Fibroblast of gingiva (primary cell): ENCODE measurements at places on chromosomes 1 and 21.

- no peak for DNase-seq
Measured at GRCh38 chr1:167805041-167805556, 83.3 kb downstream of the MPZL1 start.

- no peak for DNase-seq
Measured at GRCh38 chr21:14773777-14774345, 227.7 kb upstream of the SAMSN1 start.

- DNase-seq = peak; percentile 91
Measured at GRCh38 chr1:53739109-53739681, at the start of gene GLIS1. GLIS1 (minus strand) TSS chr1:53739164; CDS start chr1:53738064, 1,100 bp downstream.

DNA sequence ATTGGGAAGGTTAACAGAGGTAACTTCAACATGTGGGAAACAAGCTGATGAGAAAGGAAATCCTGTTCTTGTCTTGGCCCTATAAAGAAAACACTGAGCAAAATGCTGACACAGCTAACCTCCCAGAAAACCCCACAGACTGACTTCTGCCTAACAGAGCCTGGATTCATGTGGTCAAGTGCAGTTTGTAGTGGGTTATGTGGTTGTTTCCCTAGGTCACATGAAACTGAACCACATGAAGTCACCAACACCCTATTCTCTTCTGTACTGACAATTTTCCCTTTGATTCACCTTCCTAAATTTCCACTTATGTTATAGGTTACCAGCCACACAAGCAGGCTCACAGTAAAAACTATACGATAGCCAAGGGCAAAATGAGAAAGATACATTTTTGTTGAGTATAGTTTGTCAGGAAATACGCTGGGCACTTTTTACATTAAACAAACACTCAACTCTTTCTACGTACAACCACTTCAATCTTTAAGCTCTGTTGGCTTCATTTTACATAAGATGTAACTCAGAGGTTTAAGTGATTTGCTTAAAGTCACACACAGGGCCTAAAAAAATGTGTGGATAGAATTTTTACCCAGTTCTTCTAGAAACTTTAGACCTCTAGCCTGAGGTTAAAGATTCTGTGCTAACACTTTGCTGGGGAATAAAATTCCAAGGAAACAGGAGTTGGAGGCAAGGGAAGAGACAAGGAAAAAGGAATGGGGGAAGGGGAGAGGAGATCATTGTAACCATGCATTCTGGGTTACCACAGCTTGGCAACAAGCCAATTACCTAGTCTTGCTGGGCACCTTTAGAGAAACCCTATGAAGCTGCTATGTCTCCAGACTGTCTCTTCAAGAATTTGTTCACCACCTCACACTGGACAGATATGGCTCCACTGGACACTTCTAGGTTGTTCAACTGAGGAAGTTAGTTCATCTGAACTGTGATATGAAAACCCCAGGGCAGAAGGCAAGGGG is 601.6 kb upstream of the USP24 start:
- no peak for DNase-seq

DNA sequence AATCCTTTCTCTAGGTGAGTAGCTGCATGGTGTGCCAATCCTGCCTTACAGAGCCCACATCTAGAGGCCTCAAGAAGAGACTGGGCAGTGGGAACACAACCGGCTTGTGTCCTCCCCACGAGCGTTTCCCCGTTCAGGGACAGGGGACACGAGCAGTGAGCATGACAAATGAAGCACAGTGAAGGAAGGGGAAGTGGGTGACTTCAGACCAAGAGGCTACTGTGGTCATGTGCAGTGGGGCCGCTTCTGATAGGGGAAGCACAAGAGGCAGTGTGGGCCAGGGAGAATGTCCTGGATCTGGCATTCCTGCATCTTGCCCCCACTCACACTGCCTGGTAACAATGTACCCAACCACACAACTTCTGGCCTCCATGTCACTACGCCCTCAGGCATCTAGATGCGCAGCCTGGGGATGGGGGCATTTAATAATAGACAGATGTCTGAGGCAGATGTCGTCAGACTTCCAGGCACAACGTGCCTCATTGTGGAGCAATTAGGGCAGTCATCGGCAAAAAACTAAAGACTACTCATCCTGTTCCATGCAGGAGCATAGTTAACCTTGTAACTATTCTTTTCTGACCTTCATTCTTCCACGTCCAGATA is 155.6 kb upstream of the NBPF11 start:
- DNase-seq = no peak

DNA sequence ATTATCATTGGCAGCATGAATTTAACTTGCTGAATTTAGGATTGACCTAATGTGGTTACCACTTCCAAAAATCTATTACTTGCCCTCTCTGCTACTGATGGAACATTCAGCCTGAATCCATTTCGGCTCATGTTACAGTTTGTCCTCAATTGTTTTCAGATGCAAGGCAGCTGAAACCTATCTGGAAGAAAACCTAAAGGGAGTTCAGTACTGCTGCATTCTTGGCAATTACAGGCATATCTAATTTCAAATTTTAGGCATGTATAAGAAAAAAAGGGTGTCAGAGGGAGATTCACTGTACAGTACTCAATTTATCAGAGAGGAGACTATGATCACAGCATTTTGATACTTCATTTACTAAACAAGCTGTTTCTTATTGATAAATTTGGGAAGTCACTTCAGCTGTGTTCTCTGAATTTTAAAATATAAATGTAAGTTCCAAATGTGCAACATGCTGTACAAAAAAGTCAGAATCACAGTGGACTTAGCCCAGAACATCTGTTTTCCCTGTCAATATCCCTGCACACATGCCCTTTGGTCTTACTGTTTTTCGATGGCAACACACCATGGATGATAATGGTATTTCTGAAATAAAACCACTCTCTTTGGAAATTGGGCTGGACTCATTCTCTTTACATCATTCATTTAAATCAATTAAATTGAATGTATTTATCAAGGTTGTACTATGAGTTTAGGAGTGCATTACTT is 651.6 kb upstream of the ADGRL4 start:
- peak; percentile 88 for DNase-seq

DNA sequence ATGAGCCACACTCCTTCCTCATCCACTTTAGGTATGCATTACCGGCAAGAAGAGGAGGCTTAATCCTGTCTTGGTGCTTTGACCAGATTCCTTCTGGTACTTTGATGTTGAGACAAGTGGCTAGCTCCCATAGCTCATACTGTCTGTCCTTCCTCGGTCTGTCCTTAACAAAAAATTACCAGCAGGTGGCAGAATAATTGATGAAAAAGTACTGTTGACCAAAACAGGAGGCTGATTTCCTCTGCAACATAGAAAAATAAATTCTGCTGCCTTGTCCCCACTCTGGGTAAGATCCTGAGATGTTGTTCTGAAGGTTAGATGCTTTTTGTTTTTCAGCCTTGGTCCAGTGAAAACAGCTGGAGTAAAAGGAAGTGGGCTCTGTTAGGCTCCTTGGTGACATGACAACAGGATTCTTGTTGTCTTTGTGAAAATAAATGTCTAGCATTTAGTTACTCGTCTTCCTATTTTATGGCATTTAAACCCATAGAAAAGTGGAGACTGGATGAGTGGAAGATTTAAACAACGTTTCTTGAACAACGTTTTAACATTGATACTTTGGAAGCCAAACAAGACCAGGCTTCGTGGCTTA is 11.2 kb upstream of the HJV start:
- peak; percentile 41 for DNase-seq

GRCh38 chr1:196078691-196079090 is 529.5 kb downstream of the KCNT2 start:
- DNase-seq = peak; percentile 19

- DNase-seq = no peak
Measured at GRCh38 chr1:189970331-189971230, 507.1 kb downstream of the BRINP3 start.

DNA sequence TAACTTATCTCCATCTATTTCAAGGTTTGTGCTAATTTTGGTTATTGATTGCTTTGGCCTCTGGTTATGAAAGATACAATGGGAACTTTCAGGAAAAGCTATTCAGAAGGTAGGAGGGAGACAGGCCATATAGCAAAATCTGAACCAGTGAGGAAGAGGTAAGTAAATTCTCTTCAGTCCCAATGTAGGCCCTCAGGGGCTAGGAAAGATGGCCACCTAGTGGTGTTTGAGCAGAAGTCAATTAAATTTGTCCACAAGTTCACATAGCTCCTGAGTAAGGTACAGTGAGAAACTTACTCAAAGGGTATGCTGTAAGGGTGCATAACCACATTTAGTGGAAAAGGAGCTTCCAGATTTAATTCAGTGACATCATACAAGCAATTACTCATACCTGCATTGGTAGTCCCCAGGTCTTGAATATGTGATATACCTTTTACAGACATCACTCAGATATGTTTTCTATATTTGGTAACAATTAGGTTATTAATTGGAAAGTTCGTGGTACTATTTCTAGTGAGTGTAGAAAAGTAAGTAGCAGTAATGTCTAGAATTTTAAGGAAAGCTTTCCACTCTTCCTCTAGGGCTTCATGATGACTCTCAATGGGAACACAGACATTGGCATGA is 21.4 kb upstream of the FMO1 start:
- DNase-seq = peak; percentile 73

GRCh38 chr1:90925928-90926869 is 95.6 kb downstream of the ZNF644 start:
- DNase-seq = no peak

DNA sequence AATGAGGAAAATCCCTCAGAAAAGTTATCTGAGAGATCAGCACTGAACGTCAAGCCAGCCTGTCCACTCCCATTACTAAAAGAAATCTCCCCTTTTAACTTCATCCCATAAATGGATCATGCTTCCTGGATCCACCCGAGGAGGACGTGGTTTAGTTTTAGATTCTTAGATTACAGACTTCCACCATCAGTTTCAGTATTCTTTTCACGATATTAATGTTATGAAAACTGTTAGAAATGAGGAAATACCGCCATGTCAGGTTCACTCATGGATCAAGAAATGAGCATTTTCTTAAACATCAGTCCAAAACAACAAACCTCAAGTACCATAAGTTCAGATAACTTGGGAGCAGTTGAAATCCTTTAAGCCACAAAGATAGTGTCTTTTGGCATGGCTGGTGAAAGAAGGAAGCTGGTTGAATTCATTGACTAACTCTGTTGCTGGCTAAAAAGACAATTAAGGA is 49.8 kb downstream of the NFIA start:
- no peak for DNase-seq

DNA sequence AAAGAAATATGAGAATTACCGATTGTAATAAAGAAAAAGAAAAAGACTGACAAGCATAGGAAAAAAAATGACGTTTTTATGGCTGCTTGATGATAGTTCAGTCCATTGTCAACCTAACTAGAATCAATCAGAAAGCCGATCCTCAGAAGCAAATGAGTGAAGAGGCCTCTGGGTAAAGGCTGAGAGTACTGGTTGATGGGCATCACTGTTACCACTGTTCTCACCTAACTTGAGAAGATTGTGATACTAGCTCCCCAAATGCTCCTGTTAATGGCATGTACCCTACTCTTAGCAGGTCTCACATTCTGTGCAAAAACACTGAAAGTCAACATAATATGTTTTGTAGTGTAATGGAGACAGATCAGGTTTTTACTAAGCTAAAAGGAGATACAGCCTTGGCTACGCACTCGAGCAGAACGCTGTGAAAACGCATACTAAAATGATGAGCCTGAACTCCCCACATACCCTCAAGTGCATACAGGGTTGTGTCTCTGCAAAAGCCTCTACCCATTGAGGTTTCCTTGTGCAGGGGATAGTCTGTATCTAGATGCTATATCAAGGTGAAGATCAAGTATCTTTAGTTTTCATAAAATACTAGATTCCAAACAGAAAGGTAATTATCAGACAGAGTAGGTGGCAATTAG is 554.6 kb downstream of the SMYD3 start:
- DNase-seq = no peak

GRCh38 chr1:168213349-168213748 is 12.5 kb upstream of the SFT2D2 start:
- no peak for DNase-seq

DNA sequence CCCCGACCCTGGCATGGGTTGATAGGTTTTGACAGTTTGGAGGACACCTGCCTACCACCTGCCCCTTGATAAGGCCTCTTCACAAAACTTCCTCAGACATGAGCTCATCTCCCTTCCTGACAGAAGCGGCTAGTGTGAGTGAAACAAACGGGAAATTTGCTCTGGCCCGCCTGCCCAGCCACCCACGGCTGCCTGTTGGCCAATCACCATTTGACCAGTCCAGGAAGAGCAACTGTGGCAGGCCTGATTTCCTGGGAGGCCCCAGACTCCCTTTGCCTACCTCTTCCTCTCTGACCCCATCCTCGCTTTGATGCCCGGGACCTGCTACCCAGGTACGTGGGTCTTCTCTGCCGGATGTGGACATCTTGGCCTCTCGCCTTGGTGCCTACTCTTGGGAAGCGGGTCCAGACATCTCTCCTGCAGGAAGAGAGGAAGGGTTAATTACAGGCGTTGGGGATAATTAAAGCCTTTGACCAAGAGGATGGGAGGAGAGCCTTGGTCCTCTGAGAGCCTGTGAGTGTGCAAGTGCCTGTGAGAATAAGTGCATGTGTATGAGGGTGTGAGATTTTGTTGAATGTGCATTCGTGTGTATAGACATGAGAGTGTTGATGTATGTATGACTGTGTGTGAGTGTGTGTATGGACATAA is 1.1 kb upstream of the EPHA2 start:
- DNase-seq = peak; percentile 17

GRCh38 chr1:206451134-206451686 is 19.1 kb upstream of the IKBKE start:
- no peak for DNase-seq

DNA sequence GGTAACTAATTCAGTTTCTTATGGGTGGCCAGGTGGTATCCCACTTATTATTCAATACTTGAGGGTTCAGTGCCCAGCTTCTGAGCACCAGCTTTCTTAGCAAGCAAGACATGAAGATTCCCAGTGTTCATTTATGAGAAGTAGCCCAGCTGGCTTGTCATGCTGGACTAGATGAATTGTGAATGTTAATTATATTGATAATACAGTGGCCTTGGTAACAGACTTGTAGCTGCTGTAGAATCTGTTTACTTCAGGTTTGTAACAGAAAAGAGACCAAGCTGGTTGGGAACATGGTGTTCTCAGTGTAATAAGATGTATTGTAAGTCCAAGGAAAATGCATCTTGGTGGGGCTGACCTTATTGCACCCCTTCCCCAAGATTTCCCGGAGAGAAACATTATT is 10.1 kb downstream of the AHCYL1 start:
- DNase-seq = no peak

GRCh38 chr1:18947570-18947969 is 8.9 kb downstream of the IFFO2 start:
- DNase-seq = no peak

- peak; percentile 14 for DNase-seq
Measured at GRCh38 chr1:221418346-221418745, 323.5 kb downstream of the DUSP10 start.

- peak; percentile 100 for DNase-seq
Measured at GRCh38 chr1:234997201-234997895, 131.3 kb downstream of the TOMM20 start.

GRCh38 chr1:17630048-17630830 is 90.7 kb downstream of the ARHGEF10L start:
- peak; percentile 87 for DNase-seq

- DNase-seq = no peak
Measured at GRCh38 chr1:31781138-31781755, 17.1 kb upstream of the ADGRB2 start.

- DNase-seq = no peak
Measured at GRCh38 chr21:36466061-36466511, 13.8 kb downstream of the CLDN14 start.
